ENCODE measurements at places on chromosomes 5 and 9.

DNA sequence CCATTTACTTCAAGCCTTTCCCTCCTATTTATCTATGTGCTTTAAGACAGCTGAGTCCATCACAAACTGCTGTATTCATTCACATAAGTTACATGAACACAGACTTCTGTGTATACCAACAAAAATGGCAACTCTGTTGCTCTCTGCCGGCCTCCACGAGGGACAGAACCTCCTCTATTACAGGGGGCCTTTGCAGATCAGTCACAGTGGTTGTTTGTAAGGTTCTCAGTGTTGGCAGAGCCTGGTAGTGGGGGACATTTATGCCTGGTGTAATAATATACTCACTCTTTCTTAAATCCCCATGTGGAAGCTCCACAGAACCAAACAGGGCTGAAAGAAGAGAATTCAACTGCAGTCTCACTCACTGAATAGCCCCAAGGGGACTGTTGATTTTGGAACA lies 76.5 kb downstream of the SLC1A1 start:
- no peak for DNase-seq
- no peaks in the 10 kb centered on the region for H3K27me3 ChIP-seq
- peaks cover 3% of the 10 kb centered on the region for H3K36me3 ChIP-seq
- H3K4me3 ChIP-seq = no peak overlapping the region

- no peaks in the 10 kb centered on the region for H3K36me3 ChIP-seq
- peaks cover 33% of the 10 kb centered on the region for H3K27me3 ChIP-seq
- no peak for DNase-seq
- no peaks in the 10 kb centered on the region for H3K4me1 ChIP-seq
- no peak overlapping the region for H3K4me3 ChIP-seq
- no peak overlapping the region for H3K27ac ChIP-seq
Measured at GRCh38 chr5:155282503-155283107, 269.1 kb downstream of the KIF4B start.

GRCh38 chr9:14547245-14548060 lies 145.8 kb downstream of the ZDHHC21 start:
- no peak for DNase-seq
- no peaks in the 10 kb centered on the region for H3K27me3 ChIP-seq
- H3K4me1 ChIP-seq = no peaks in the 10 kb centered on the region

DNA sequence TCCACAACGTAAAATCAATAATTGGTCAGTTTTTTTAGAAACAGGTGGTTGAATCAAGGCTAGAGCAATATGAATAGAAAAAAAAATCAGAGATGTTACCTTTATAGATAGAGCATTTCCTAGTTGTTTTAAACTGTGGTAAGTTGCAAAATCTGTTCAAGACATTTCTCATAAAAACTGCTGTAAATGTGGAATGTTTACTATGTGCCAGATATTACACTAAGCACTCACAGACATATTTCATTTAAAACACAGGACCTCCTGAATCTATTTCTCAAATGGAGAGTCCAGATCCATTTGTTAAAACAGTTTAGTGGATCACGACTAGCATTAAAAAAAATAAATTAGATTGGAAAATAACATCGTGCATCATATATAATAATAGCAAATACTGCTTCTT lies 570.0 kb upstream of the ZNF608 start:
- DNase-seq = no peak
- no peaks in the 10 kb centered on the region for H3K4me1 ChIP-seq
- no peak overlapping the region for H3K27ac ChIP-seq
- H3K36me3 ChIP-seq = no peaks in the 10 kb centered on the region

DNA sequence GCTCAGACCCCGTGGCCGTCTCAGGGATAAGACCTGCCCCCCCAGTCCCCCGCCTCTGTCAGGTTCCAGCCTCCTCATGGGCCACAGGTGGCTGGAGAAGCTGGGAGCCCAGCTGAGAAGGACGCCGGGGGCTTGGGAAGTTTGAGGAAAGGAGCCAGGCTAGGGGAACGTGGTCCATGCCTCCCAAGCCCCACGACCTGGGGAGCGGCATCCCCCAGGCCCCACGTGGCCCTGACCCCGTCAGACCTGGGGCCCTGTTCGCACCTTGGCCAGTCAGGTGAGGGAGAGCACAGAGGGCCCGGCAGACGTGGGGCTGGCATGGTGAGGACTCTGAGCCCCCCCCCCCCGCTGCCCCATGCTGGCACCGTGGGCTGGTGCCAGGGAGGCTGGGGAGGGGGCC lies 3.7 kb downstream of the GPSM1 start:
- no peak overlapping the region for H3K4me3 ChIP-seq
- no peaks in the 10 kb centered on the region for H3K27me3 ChIP-seq
- no peak for DNase-seq
- H3K27ac ChIP-seq = no peak overlapping the region
